ENCODE measurements at places on chromosomes 13 and 19.

GRCh38 chr19:18286973-18287635, 5.7 kb upstream of the JUND start:
- DNase-seq, result no peak

DNA sequence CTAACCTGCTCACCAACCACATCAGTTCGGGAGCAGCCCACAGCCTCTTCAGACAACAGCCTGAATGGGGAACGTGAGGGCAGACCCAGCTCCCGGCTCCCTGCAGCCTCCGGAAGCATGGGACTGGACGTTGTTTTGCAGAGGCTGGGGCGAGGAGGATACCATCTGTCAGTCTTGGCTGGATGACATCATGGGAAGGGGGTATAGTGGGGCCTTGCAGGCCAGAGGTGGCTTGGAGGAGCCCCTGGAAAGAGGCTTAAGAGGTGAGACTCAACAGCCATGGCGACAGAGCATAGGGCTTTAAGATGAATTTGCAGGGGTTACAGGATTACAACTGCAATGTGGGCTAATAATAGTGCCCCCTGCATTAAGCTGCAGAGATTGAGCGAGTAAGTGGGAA, 1.5 kb downstream of the FXYD3 start:
- DNase-seq, result no peak

GRCh38 chr19:1513499-1514294, 878 bp upstream of the ADAMTSL5 start:
- peak; percentile 28 for DNase-seq

GRCh38 chr13:43776501-43777079, 10.2 kb downstream of the ENOX1 start:
- no peak for DNase-seq

DNA sequence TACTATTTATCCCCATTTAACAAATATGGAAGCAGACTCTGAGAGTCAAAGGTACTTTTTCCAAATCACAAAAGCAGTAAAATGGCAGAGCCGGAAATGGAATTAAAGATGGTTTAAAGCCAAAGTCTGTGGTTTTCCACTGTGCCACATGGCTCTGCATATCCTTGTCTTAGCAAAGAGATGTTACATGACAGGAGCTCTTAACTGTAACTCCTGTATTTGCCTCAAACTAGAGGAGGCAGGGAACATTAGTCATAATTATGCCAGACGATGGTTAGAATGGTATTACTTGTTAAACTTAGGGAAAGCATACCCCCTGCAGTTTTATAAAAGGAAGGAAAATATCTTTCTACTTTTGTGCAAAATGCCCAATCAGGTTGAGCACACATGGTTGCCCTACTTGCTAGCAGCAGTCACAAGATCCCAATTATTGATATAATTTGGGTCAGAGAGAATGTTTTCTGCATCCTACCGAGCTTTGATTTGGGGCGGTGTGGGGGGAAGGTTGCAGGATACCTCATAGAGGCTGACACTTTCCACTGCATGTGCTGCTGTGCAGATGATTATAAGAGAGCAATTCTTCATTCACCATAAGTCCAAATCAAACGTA, 42.0 kb upstream of the MAB21L1 start:
- no peak for DNase-seq

GRCh38 chr19:53908106-53908934, 758 bp upstream of the CACNG7 start:
- peak; percentile 31 for DNase-seq

- DNase-seq, result no peak
These were observed 53.2 kb upstream of the RFC3 start for GRCh38 chr13:33764716-33765115.

DNA sequence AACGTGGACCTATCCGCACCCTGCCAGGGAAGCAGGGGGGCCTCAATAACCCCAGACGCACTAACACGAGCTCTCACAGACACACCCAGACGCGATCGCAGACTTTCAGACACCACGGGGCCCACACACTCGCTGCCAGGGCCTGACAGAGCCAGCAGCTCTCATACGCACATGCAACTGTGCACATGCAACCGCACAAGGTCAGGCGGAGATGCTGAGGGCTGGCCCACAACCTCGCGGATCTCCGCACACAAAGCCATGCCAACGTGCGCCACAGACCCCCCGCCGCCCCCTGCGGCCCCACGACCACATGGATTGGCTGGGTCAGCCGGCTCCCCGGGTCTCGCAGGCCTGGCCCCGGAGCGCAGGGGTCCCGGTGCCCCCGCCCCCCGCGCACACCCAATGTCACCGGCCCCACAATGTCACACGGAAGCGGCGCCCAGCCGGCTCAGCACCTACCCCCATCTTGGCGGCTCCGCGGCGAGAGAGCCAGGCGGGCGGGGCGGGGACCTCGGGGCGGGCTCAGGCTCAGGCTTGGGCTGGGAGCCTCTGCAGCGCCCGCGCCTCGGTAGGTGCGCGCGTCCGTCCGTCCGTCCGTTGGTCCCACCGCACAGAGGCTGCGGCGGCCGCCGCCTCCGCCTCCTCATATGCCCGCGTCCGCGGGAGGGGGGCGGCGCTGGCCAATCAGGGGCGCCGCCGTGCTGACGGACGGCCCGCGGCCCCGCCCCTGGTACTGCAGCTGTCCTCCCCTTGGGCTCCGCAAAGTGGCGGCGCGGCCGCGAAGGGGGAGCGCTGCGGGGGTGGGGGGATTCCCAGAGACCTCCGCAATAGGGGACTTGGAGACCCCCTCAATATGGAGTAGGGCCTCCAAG, at the start of gene ATP1A3:
Gene ATP1A3, minus strand, starts transcription at position 619 of the 872 bp plus-strand sequence. Its CDS starts 154 bp downstream, at position 465.
- peak; percentile 45 for DNase-seq

- no peak for DNase-seq
These were observed 323.0 kb downstream of the NDFIP2 start for GRCh38 chr13:79803989-79804388.

- peak; percentile 85 for DNase-seq
These were observed 20.5 kb downstream of the CYTH2 start for GRCh38 chr19:48489608-48490216.

DNA sequence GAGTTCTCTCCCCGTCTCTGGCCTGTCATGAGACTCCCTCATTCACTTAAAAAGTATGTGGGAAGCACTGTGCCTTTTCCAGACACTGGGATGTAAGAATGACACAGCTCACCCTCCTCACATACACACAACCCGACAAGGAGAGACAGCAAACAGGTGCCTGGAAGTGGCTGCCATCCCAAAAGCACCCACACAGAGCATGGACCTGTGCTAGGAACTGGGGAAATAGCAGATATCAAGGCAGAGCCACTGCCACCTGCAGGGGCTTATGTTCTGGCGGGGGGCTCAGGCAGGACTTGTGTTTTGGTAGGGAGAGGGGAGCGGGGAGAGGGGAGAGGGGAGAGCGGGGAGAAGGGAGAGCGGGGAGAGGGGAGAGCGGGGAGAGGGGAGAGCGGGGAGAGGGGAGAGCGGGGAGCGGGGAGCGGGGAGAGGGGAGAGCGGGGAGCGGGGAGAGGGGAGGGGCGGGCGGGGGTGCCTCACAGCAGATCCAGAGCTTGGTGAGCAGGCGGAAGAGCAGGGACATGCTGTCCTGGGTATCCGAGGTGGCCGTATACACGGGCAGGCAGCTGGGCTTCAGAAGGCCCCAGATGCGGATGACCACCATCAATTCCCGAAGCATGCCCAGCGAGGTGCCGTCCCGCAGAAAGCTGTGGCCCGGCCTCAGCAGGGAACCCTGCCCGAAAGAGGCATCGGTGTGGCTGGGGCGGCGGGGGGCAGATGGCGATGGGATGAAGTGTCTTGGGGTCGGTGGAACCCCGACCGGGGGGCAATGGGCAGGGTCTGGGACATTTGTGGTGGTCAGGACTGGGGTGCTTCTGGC, 12.2 kb downstream of the CFD start:
- DNase-seq, result no peak

GRCh38 chr13:96072392-96072791, 17.5 kb upstream of the HS6ST3 start:
- DNase-seq, result no peak

- DNase-seq, result no peak
These were observed 2.5 kb upstream of the LHB start for GRCh38 chr19:49019242-49019932.

GRCh38 chr13:97255515-97256021, 33.4 kb downstream of the MBNL2 start:
- DNase-seq, result no peak

DNA sequence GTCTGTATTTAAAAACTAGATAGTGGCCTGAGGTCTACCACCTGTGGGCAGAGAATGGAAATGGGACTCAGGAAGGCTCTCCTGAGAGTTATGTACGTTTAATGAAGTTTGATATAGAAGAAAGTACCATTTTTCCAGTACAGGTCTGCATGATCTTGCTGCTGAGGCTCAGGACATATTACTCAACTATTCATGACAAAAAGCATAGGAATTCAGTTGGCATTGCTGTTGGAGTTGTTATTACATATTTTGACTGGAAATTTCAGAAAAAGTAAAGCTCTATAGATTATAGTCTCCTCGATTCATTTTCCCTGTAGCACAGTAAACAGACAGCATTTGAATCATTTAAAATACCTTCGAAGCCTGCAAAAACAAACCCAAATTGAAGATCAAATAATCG, 469.8 kb downstream of the DCT start:
- no peak for DNase-seq

GRCh38 chr19:43784981-43785808, 4.4 kb upstream of the KCNN4 start:
- DNase-seq, result no peak

GRCh38 chr19:4730740-4731171, 7.1 kb upstream of the DPP9 start:
- peak; percentile 24 for DNase-seq

GRCh38 chr13:46321494-46322225, 65.4 kb downstream of the RUBCNL start:
- DNase-seq, result peak; percentile 51

GRCh38 chr13:27124571-27124970, 47.0 kb downstream of the USP12 start:
- DNase-seq, result no peak
